ENCODE measurements at places on chromosomes 6 and 20.
A peak's percentile ranks its signal among the peaks of the same experiment; 100 is the strongest.

GRCh38 chr6:100740439-100740838 is 140.7 kb downstream of the ASCC3 start:
- H3K4me3 ChIP-seq, result no peak overlapping the region
- H3K4me1 ChIP-seq, result peaks cover 2% of the 10 kb centered on the region
- H3K36me3 ChIP-seq, result peaks cover 27% of the 10 kb centered on the region

- H3K27me3 ChIP-seq, result no peaks in the 10 kb centered on the region
- no peak overlapping the region for H3K27ac ChIP-seq
- H3K4me1 ChIP-seq, result peaks cover 15% of the 10 kb centered on the region
- no peak overlapping the region for H3K4me3 ChIP-seq
- DNase-seq, result no peak
Observed at GRCh38 chr6:135534773-135535380, 37.3 kb upstream of the AHI1 start.

GRCh38 chr20:37797669-37798175 is 103.9 kb downstream of the CTNNBL1 start:
- no peak for DNase-seq
- no peak overlapping the region for H3K4me3 ChIP-seq
- no peaks in the 10 kb centered on the region for H3K27me3 ChIP-seq
- H3K36me3 ChIP-seq, result peaks cover 29% of the 10 kb centered on the region
- H3K4me1 ChIP-seq, result no peaks in the 10 kb centered on the region

DNA sequence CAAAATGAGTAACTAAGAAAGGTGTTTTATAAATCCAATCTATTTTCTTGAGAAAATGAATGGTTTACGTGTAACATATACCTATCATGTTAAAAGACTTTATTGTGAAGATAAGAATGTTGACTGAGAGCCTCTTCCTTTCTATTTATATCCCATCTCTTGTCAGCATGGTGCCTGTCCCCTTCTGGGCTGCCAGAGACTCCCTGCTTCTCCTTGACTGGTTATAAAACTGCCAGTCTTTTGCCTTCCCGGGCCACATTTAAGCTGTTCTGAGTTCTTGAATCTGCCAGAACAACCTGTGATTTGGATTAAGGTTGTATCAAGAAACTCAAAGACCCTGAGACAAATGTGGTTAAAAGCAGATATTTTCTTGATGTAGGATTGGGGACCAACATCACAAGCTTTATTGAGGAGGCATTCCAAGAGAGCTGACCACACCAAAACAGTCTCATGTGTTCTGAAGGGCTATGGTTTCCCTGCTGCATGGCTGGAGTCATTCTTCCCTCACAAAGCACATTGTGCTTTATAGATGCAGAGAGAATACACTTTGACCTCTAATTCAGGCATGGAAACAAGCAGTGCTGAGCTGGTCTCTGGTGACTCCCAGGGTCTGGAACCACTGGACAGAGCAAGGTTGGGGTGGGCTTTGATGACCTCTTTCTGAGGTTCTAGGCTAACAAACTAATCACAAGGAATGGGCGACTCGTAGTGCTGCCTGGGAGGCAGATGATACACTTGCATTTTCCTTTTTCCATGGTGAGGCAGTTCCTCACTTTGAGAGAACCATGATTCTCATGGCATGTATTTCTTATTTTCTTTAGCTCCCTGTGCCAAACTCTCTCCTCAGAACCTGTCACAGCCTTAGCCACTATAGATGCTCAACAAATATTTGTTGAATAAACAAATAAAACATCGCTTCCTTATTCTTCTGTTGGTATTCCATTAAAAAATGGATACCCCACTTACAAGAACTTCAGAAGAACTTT is 205.0 kb upstream of the PREP start:
- peaks cover 5% of the 10 kb centered on the region for H3K4me1 ChIP-seq
- DNase-seq, result no peak
- no peaks in the 10 kb centered on the region for H3K36me3 ChIP-seq
- H3K27me3 ChIP-seq, result peaks cover 27% of the 10 kb centered on the region
- H3K4me3 ChIP-seq, result no peak overlapping the region

- H3K36me3 ChIP-seq, result peaks cover 3% of the 10 kb centered on the region
- no peak overlapping the region for H3K27ac ChIP-seq
- H3K4me3 ChIP-seq, result no peak overlapping the region
- H3K4me1 ChIP-seq, result peaks cover 29% of the 10 kb centered on the region
- no peaks in the 10 kb centered on the region for H3K27me3 ChIP-seq
- DNase-seq, result no peak
Observed at GRCh38 chr20:58880994-58881752, 28.7 kb downstream of the GNAS start.

GRCh38 chr6:154435400-154435945 is 75.0 kb downstream of the CNKSR3 start:
- no peaks in the 10 kb centered on the region for H3K36me3 ChIP-seq
- H3K27me3 ChIP-seq, result peaks cover 5% of the 10 kb centered on the region
- H3K4me3 ChIP-seq, result no peak overlapping the region

GRCh38 chr6:68639826-68640490 is 4.9 kb downstream of the ADGRB3 start:
- DNase-seq, result no peak
- H3K36me3 ChIP-seq, result no peaks in the 10 kb centered on the region
- H3K4me3 ChIP-seq, result no peak overlapping the region
- H3K27me3 ChIP-seq, result peaks cover 32% of the 10 kb centered on the region
- peaks cover 9% of the 10 kb centered on the region for H3K4me1 ChIP-seq

DNA sequence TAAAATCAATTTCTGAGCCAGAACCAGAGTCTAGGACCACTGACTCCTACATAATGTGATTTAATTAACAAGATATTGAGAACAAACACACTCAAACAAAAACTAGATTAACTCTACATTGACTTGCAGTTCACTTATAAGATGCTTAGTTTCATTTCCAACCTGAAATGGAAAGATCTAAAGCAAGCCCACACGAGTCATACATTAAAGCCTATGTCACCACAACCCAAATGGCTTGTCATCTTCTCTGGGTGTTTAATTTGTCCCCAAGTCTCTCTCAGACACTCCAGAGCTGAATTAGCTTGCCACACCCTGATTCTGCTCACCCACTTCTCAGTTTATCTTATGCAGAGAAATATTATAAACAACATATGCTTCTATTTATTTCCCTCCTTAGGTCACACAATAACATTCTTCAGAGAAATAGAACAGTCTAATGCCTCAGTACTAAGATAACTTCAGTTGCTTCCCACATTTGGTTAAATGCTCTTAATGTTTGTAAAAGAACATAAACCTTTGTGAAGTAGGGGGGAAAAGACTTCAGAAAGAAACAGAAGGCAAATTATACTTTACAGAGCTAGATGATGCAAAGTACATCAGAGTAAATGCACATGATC is 8.8 kb upstream of the FBXO30 start:
- no peaks in the 10 kb centered on the region for H3K27me3 ChIP-seq
- H3K4me3 ChIP-seq, result no peak overlapping the region
- DNase-seq, result no peak
- H3K36me3 ChIP-seq, result peaks cover 6% of the 10 kb centered on the region

GRCh38 chr6:122399055-122399347 is 451 bp upstream of the HSF2 start:
- H3K4me1 ChIP-seq, result peaks cover 32% of the 10 kb centered on the region
- H3K27ac ChIP-seq, result peak overlapping the region; percentile 88
- no peak for DNase-seq
- peaks cover 12% of the 10 kb centered on the region for H3K36me3 ChIP-seq
- peak overlapping the region; percentile 82 for H3K4me3 ChIP-seq

DNA sequence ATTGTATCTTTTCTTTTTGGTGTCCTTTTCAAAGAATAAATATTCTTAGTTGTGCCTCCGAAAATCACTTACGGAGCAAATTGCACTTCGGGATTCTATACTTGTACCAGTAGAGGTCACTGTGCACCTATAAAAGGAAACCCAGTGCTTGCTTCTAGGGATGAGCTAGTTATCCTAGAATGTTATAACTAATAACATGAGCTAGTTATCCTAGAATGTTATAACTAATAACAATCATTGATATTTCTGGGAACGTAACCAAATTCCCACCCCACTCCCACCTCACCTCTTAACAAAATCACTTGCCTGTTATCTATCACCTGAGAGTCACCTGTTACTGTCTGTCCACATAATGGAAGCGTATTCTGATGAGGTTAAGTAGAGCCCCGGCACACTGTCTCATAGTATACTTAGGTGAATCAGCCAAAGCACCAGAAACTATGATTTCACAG is 126.9 kb upstream of the TIAM2 start:
- H3K27me3 ChIP-seq, result no peaks in the 10 kb centered on the region
- peaks cover 3% of the 10 kb centered on the region for H3K36me3 ChIP-seq
- H3K27ac ChIP-seq, result no peak overlapping the region
- peaks cover 2% of the 10 kb centered on the region for H3K4me1 ChIP-seq
- DNase-seq, result no peak

- H3K27me3 ChIP-seq, result peaks cover 2% of the 10 kb centered on the region
- H3K4me3 ChIP-seq, result no peak overlapping the region
- H3K27ac ChIP-seq, result no peak overlapping the region
- H3K4me1 ChIP-seq, result no peaks in the 10 kb centered on the region
- no peaks in the 10 kb centered on the region for H3K36me3 ChIP-seq
Observed at GRCh38 chr6:166853371-166854325, 102.7 kb downstream of the RNASET2 start.

DNA sequence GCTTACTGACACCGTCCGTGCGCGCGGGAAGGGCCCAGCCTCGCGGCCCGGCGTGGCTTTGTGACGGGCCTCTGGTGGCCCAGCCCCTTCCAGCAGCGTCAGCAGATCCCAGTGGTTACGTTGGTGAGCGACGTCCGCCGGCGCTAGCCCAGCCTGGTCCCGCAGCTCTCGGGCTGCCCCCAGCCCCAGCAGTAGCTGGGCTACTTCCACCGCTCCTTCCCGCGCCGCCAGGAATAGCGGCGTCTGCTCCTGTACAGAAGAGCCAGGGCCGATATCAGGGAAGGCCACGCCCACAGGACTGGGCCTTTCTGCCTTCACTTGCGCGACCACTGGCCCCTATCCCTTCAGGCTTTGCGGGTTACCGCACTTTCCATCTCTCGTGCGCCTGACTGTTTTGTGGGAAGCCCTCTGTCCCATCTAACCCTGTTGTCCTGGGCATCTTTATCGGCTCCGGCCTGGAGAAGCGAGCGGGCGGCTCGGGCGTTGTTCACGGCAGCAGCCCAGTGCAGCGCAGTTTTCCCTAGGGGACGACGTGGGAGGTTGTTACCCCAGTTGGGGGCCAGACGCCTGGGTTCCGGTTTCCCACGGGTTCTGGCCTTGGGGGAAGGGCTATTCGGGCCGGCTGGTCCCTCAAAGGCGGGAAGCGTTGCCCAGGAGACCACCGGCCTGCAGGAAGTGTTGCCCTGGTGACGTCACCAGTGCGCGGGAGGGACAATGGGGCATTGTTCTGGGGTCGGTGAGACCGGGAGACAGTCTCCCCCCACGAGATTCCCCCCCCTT is 3.6 kb upstream of the GPSM3 start:
- H3K27ac ChIP-seq, result peak overlapping the region; percentile 98
- peak; percentile 74 for DNase-seq
- H3K27me3 ChIP-seq, result no peaks in the 10 kb centered on the region
- peaks cover 9% of the 10 kb centered on the region for H3K36me3 ChIP-seq
- peaks cover 24% of the 10 kb centered on the region for H3K4me1 ChIP-seq

GRCh38 chr20:33388268-33388667 is 13.1 kb downstream of the CDK5RAP1 start:
- H3K27ac ChIP-seq, result no peak overlapping the region
- H3K36me3 ChIP-seq, result peaks cover 24% of the 10 kb centered on the region
- DNase-seq, result no peak

- no peak overlapping the region for H3K4me3 ChIP-seq
- no peak overlapping the region for H3K27ac ChIP-seq
- H3K4me1 ChIP-seq, result no peaks in the 10 kb centered on the region
- H3K36me3 ChIP-seq, result no peaks in the 10 kb centered on the region
- H3K27me3 ChIP-seq, result no peaks in the 10 kb centered on the region
Observed at GRCh38 chr6:44575644-44576043, 188.1 kb downstream of the CDC5L start.

DNA sequence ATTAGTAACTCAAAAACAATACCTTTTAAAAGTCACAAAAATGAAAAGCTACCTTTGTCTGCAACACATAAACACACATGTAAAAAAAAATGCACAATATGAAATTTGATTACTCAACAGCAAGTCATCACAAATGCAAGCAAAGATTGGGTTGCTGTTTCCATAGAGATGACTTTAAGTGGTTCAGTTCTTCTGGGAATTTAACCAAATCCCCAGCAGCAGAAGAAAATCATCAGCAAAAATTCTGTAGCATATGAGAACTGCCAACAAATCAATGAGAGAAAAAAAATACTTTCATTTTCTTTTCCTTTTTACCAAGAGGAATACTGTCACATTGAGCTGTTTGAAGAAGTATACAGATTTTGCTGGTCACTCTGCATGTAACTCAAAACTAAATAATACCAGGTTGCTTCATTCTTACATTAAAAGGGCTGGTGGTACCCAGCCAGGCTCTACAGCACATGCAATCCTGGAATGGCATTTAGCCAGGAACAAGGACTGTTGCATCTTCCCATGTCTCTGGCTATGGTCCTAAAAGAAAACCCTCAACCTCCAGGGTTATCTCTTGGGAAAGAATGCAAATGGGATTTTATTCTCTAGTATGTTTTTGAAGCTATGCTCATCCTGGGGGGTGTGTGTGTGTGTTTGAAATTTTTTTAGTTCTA is 158.3 kb downstream of the OPRM1 start:
- no peaks in the 10 kb centered on the region for H3K27me3 ChIP-seq
- DNase-seq, result no peak
- H3K27ac ChIP-seq, result no peak overlapping the region
- H3K4me1 ChIP-seq, result peaks cover 6% of the 10 kb centered on the region
- H3K4me3 ChIP-seq, result peak overlapping the region; percentile 10
- H3K36me3 ChIP-seq, result peaks cover 51% of the 10 kb centered on the region

DNA sequence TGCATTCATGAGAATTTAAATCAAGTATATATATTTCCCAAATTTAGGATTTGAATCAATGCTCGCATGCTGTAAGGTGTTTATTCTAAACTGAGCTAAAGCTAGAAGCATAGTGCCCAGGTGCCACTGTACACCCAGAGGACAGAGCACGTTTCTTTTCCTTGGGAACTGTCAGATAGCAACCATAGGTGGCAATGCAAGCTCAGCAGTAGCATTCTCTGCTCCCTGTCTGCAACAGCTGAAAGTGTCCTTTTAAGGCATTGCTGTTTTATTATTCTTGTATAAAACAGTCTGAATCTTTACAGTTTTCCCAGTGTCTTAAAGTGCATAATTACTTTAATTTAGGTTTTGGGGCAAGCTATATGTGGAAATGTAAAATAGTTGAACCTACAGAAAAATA is 443.4 kb upstream of the MMS22L start:
- H3K27me3 ChIP-seq, result no peaks in the 10 kb centered on the region
- no peaks in the 10 kb centered on the region for H3K4me1 ChIP-seq
- no peak overlapping the region for H3K4me3 ChIP-seq
- no peak for DNase-seq
- H3K36me3 ChIP-seq, result no peaks in the 10 kb centered on the region

- H3K36me3 ChIP-seq, result no peaks in the 10 kb centered on the region
- H3K27me3 ChIP-seq, result no peaks in the 10 kb centered on the region
- H3K4me3 ChIP-seq, result no peak overlapping the region
- no peak overlapping the region for H3K27ac ChIP-seq
Observed at GRCh38 chr6:1667012-1667804, 57.5 kb downstream of the FOXC1 start.

GRCh38 chr6:40931931-40932330 is 107.1 kb downstream of the UNC5CL start:
- H3K27ac ChIP-seq, result no peak overlapping the region
- peaks cover 20% of the 10 kb centered on the region for H3K27me3 ChIP-seq
- H3K4me1 ChIP-seq, result no peaks in the 10 kb centered on the region
- no peaks in the 10 kb centered on the region for H3K36me3 ChIP-seq
- DNase-seq, result no peak

- peak overlapping the region; percentile 68 for H3K4me3 ChIP-seq
- peaks cover 32% of the 10 kb centered on the region for H3K4me1 ChIP-seq
- H3K36me3 ChIP-seq, result peaks cover 2% of the 10 kb centered on the region
- peaks cover 44% of the 10 kb centered on the region for H3K27me3 ChIP-seq
- H3K27ac ChIP-seq, result no peak overlapping the region
- peak; percentile 84 for DNase-seq
Observed at GRCh38 chr6:32796848-32797776, 19.7 kb downstream of the HLA-DOB start.
